ENCODE measurements at places on chromosomes 1 and 21. TPM values are rescaled to one million over a fixed set of nuclear protein-coding genes. Genes with fewer than 3 reads are reported as not detected.

FNDC10 gene
- total RNA-seq, result not detected

DNA sequence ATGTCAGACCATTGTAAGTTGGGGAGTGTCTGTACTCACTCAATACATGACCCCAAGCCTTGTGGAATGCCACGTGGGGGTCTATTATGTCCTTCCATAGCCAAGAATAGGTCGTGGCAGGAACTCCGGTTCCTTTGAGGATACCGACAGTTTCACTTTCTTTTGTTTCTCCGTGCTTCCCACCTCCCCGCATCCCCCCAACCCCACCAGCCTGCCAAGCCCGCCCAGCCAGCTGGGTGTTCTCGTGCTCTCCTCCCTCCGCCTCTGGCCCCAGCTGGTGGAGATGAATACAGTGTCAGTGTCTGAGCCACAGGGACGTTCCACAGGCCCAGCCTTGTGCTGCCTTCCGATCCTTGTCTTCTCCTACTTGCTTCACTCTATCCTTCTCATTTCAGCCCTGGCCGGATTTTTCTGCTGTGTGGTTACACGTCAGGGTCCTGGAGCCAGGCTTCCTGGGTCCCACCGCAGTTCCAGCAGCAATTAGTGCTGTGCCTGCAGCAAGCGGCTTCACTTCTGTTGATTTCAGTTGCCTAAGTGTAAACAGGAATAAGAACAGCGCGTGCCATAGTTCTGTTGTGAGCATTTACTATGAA lies 4.1 kb upstream of the AGTRAP start:
- no peak for DNase-seq

- DNase-seq, result no peak
Observed at GRCh38 chr1:204528241-204528640, 12.0 kb downstream of the MDM4 start.

- no peak for DNase-seq
Observed at GRCh38 chr1:155253797-155254196, 1.5 kb downstream of the ENTREP3 start.

DNA sequence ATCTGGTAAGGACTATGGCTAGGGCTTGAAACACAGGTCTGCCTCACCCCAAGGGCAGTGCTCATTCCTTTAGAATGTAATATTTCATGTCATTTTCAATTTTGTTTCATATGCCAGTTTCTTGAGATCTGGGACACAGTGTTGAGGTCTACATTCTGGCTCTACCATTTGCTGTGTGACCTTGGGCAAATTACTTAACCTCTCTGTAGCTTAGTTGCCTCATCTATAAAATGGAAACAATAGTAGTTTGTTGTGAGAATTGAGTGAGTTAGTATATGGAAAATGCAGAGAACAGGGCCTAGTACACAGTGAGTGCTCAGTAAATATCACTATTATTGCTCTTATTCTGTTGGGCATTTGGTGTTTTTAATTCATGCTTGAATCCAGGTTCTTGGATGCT lies 84.4 kb downstream of the WDR3 start:
- DNase-seq, result no peak

GRCh38 chr1:112806090-112806642 lies 91.0 kb upstream of the PPM1J start:
- no peak for DNase-seq

FMO4 gene
- total RNA-seq, result 3.1 TPM

SERPINC1 gene
- not detected for total RNA-seq

DNA sequence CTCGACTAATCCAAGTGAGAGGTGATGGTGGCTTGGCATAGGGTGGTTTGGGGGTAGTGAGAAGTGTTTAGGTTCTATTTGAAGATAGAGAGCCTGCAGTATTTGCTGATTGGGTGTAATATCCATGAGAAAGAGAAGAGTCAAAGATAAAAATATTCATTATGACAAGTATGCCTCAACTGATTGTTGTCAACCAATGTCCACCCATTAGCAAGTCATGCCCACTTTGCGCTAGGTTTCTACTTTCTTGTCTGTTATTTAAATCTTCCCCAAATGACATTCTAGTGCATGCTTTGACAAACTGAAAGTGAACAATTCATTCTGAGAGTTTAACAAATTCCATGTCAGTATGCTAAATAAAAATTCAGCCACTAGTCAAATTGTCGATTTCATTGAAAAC lies 3.8 kb upstream of the XCL1 start:
- no peak for DNase-seq

SLC6A9 gene
- 0.40 TPM for total RNA-seq
